ENCODE measurements at places on chromosomes 6 and 20. TPM values are rescaled to one million over a fixed set of nuclear protein-coding genes. Genes with fewer than 3 reads are reported as not detected.

Gene SLC35D3
- total RNA-seq = not detected

Gene CLIC5
- 197 TPM for total RNA-seq

Gene B3GAT2
- not detected for total RNA-seq

Gene DEFB129
- not detected for total RNA-seq

Gene PTCHD4
- 0.20 TPM for total RNA-seq

DNA sequence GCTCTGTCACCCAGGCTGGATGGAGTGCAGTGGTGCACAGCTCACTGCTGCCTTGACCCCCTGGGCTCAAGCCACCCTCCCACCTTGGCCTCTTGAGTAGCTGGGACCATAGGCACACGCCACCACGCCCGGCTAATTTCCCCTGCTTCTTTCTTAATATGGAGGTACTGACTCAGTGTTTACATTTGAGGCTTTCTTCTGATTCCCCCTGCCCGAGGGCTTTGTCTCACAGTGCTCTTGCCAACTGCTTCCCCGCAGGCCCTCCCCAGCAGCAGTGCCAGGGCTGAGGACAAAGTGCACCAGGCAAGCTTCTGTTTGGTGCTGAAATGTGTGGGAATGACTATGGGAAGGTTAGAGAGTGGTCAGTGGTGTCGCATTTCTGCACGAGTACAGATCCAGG is 34.8 kb downstream of the NR2E1 start:
- H3K36me3 ChIP-seq = no peaks in the 10 kb centered on the region
- DNase-seq = no peak
- no peak overlapping the region for H3K4me3 ChIP-seq
- peaks cover 3% of the 10 kb centered on the region for H3K4me1 ChIP-seq

DNA sequence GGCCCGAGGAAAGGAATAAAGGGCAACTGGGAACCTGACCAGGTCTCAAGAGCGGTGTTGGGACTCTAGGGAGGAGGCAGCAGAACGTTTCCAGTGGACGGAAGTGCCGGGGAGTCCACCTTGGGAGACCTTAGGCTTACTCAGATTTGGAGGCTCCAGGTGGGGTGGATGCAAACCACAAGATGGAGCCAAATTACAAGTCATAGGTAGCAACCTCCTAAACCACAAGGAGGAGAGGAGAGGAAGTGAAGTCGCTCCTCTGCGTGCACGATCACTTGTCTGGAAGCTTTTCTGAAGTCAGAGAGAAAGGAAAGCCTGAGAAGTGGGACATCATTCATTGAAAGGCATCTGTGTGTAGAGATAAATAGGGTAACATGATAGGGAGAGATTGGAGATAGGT is 9.3 kb downstream of the HLA-DOA start:
- no peaks in the 10 kb centered on the region for H3K4me1 ChIP-seq
- H3K36me3 ChIP-seq = no peaks in the 10 kb centered on the region
- no peak overlapping the region for H3K4me3 ChIP-seq

GRCh38 chr20:910132-910869 is 5.8 kb downstream of the ANGPT4 start:
- DNase-seq = no peak
- H3K4me1 ChIP-seq = no peaks in the 10 kb centered on the region
- no peak overlapping the region for H3K4me3 ChIP-seq
- no peaks in the 10 kb centered on the region for H3K27me3 ChIP-seq

GRCh38 chr20:23655491-23656211 is 17.9 kb upstream of the CST3 start:
- H3K27ac ChIP-seq = no peak overlapping the region
- DNase-seq = peak; percentile 80
- H3K4me3 ChIP-seq = peak overlapping the region; percentile 36
- no peaks in the 10 kb centered on the region for H3K27me3 ChIP-seq
- no peaks in the 10 kb centered on the region for H3K36me3 ChIP-seq

DNA sequence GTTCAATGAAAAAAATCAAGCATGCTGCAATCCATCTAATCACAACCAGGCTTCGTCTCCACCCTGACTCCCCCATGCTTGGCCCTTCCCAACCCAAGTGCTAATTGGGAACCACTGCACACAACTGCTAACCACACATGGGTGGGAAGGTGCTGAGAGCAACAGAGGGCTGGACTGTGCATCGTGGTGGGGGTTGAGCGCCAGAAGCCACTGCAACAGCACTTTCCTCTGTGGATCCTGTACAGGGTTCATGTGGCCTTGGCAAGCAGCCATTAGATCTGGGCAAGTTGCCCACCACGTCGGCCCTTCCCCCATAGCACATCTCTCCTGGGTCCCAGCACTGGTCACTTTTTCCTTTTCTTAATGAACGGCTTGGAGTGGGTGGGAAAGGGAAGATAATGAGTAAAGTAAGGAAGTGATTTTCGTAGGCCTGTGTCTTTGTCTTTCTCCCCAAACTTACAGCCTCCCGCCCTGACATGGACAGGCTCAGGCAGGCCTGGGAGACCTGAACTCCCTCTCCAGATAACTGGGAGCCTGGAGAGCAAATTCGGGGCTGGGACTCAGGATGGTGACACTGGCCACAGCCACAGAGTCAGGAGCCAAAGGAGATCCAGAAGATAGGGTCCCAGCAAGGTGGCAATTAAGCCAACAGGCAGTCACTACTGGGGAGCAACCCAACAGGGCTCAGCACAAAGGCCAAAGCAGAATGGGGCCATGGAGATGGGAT is 34.4 kb upstream of the MRPS10 start:
- no peaks in the 10 kb centered on the region for H3K36me3 ChIP-seq
- peaks cover 10% of the 10 kb centered on the region for H3K4me1 ChIP-seq
- H3K4me3 ChIP-seq = no peak overlapping the region
- DNase-seq = peak; percentile 83
- peak overlapping the region; percentile 53 for H3K27ac ChIP-seq
- no peaks in the 10 kb centered on the region for H3K27me3 ChIP-seq

- no peak overlapping the region for H3K4me3 ChIP-seq
- H3K4me1 ChIP-seq = no peaks in the 10 kb centered on the region
- H3K27me3 ChIP-seq = no peaks in the 10 kb centered on the region
- no peaks in the 10 kb centered on the region for H3K36me3 ChIP-seq
- DNase-seq = no peak
- no peak overlapping the region for H3K27ac ChIP-seq
Observed at GRCh38 chr6:68572525-68572924, 62.6 kb upstream of the ADGRB3 start.

- peaks cover 23% of the 10 kb centered on the region for H3K4me1 ChIP-seq
- H3K27ac ChIP-seq = no peak overlapping the region
- H3K27me3 ChIP-seq = peaks cover 51% of the 10 kb centered on the region
- peak overlapping the region; percentile 75 for H3K4me3 ChIP-seq
Observed at GRCh38 chr6:135183532-135184440, 2.7 kb downstream of the MYB start.

- no peaks in the 10 kb centered on the region for H3K27me3 ChIP-seq
- no peak overlapping the region for H3K4me3 ChIP-seq
- no peak for DNase-seq
- H3K36me3 ChIP-seq = no peaks in the 10 kb centered on the region
Observed at GRCh38 chr20:4441191-4441590, 280.5 kb upstream of the PRND start.

GRCh38 chr6:133070410-133071043 is 170.6 kb upstream of the EYA4 start:
- no peaks in the 10 kb centered on the region for H3K36me3 ChIP-seq
- H3K4me3 ChIP-seq = no peak overlapping the region
- H3K27ac ChIP-seq = no peak overlapping the region

DNA sequence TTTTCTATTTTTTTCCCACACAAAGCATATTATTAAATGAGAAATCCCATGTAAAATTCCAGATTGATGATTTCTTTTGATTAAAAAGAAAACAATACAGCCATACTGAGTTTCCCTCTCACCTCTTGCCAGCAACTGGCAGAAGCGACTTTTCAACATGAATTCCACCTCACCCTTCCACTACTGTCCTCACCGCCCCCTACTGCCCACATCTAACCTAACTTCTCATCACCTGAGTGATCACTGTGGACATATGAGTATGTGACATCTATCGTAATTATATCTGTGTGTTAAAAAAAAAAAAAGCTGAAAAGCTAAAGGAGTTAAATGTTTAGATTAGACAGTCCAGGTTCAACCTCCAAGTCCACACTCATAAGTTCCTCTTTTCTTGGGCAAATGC is 528.6 kb downstream of the PRKN start:
- H3K27ac ChIP-seq = no peak overlapping the region
- H3K4me1 ChIP-seq = peaks cover 26% of the 10 kb centered on the region
- no peaks in the 10 kb centered on the region for H3K36me3 ChIP-seq
- DNase-seq = no peak
- H3K27me3 ChIP-seq = no peaks in the 10 kb centered on the region

- no peak overlapping the region for H3K27ac ChIP-seq
- peaks cover 28% of the 10 kb centered on the region for H3K4me1 ChIP-seq
- peaks cover 6% of the 10 kb centered on the region for H3K36me3 ChIP-seq
- peak overlapping the region; percentile 89 for H3K4me3 ChIP-seq
Observed at GRCh38 chr6:117600008-117600743, 2.1 kb downstream of the GOPC start.

DNA sequence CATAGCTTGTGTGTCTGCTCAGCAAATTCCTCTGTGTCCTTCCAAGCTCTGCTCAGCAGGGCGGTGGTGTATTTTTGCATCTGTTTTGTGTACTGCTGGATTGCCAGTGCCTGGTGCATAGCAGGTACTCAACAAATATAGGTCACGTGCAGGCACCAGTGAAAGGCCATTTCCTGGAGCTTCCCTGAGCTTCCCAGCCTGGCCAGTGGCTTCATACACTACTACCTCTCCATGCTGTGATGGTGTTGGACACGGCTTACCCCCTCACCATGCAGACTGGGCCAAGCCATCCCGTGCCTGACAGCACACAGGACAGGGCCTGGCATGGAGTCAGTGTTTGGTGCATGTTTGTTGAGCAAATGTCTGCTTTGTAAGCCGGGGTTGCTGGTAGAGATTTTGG is 7.7 kb upstream of the PHACTR3 start:
- H3K27ac ChIP-seq = no peak overlapping the region
- H3K36me3 ChIP-seq = no peaks in the 10 kb centered on the region
- H3K4me1 ChIP-seq = no peaks in the 10 kb centered on the region
- no peaks in the 10 kb centered on the region for H3K27me3 ChIP-seq
- no peak overlapping the region for H3K4me3 ChIP-seq

DNA sequence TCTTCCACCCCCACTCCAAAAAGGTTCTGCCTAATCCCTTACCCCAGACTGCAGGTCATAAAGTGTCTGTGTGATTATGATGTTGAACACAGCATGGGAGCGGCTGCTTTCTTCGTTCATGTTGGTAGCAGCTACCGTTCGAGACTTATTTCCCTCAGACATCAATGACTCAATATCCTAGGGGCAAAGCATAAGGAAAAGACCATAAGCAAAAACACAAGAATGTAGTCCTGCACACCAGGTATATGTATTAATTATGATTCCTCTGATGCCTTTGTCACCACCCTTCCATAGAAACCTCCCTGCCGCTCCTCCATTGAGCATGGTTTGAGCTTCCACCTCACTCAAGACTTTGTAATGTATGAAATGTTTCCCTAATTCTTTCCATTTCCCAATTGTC is 137.2 kb downstream of the KIF13A start:
- H3K36me3 ChIP-seq = peaks cover 71% of the 10 kb centered on the region
- H3K4me3 ChIP-seq = no peak overlapping the region
- H3K27ac ChIP-seq = no peak overlapping the region
- DNase-seq = no peak
- no peaks in the 10 kb centered on the region for H3K27me3 ChIP-seq
- no peaks in the 10 kb centered on the region for H3K4me1 ChIP-seq

- H3K27ac ChIP-seq = no peak overlapping the region
- no peaks in the 10 kb centered on the region for H3K4me1 ChIP-seq
- no peaks in the 10 kb centered on the region for H3K36me3 ChIP-seq
- no peak overlapping the region for H3K4me3 ChIP-seq
- DNase-seq = no peak
Observed at GRCh38 chr6:116020738-116021137, 40.0 kb downstream of the FRK start.

DNA sequence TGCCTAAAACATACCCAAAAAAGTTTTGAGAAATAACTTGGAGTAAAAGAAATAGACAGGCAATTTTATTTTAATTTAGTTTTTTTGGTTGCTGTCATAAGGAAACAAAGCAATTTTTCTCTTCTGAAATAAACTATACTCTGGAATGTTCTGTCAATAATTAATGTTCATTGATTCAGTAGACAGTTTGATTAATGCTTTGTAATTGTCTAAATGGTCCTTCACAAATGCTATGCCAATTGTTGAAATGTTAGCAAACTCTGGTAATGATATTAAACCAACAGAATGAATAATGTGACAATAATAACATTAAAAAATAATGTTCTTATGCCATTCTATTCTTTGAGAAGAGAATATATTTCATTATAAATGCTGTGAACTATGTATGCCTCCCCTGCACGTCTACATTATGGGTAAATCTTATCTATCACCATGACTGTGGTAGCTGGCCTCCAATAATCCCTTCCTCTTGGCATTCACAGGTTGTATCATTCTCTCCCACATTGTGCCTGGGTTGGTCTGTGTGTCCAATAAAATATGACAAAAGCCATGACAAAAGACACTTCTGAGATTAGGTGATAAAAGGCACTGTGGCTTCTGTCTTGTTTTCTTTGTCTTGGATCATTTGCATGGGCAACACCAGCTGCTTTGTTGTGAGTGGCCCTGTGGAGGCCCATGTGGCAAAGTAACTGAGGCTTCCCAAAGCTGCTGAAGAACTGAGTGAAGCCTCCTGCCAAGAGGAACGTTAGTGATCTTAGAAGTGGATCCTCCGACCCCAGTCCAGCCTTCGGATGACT is 25.1 kb downstream of the IL20RA start:
- no peaks in the 10 kb centered on the region for H3K36me3 ChIP-seq
- DNase-seq = no peak
- H3K27ac ChIP-seq = no peak overlapping the region
- no peak overlapping the region for H3K4me3 ChIP-seq
- peaks cover 1% of the 10 kb centered on the region for H3K27me3 ChIP-seq

DNA sequence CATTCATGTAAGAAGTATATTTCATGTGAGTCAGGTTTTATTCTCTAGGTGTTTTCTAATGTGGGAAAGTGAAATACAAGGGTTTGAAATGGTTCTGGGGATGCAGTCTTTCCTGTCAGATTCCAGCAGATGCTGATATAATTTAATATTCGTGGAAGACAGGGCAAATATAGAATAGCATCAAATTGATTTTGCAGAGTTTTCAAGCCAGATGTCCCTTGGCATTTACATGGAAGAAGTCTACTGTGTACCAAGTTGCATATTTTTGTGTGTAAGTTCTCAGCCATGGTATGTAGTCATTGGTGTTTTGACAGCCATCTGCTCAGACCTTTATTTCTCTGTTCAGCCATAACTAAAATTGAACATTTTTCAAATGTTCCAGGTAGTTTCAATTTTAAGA is 143.7 kb downstream of the LAMA2 start:
- H3K27me3 ChIP-seq = no peaks in the 10 kb centered on the region
- H3K27ac ChIP-seq = no peak overlapping the region
- no peaks in the 10 kb centered on the region for H3K4me1 ChIP-seq
- no peaks in the 10 kb centered on the region for H3K36me3 ChIP-seq
- no peak for DNase-seq
- no peak overlapping the region for H3K4me3 ChIP-seq

GRCh38 chr6:129634411-129635230 is 75.4 kb downstream of the ARHGAP18 start:
- H3K27ac ChIP-seq = peak overlapping the region; percentile 54
- peaks cover 26% of the 10 kb centered on the region for H3K4me1 ChIP-seq
- no peaks in the 10 kb centered on the region for H3K27me3 ChIP-seq
- peaks cover 20% of the 10 kb centered on the region for H3K36me3 ChIP-seq
- DNase-seq = no peak
- H3K4me3 ChIP-seq = no peak overlapping the region

All from psoas muscle (tissue), 8 donors.